Right atrium auricular region (tissue), 2 donors: ENCODE measurements at places on chromosomes 1 and 21.

- H3K27me3 ChIP-seq = no peaks in the 10 kb centered on the region
- peaks cover 18% of the 10 kb centered on the region for H3K36me3 ChIP-seq
- DNase-seq = peak; percentile 99
- H3K4me3 ChIP-seq = peak within 1 kb of the TSS; percentile 83
Measured at GRCh38 chr1:10398734-10399443, at the start of gene PGD. Gene PGD (plus strand): TSS chr1:10399064. CDS start chr1:10399118, 54 bp downstream.

DNA sequence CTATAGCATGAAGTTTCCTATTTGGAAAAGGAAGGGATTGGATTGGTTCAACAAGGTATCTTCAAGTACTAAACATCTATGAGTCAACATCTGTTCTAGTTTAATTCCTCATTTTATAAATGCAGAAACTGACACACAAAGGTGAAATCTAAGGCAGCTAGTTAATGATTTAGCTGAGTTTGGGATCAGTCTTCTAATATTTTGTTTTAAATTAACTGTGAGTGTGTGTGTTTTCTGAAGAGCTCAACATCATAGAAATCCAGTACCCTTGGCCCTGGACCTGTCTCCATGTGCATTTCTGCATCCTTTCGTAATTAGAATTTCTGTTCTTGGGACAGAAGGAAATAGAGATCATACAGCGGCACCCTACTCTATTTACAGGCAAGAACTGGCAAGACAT, 105.9 kb downstream of the RGS2 start:
- H3K4me3 ChIP-seq = no peak overlapping the region
- H3K27ac ChIP-seq = no peak overlapping the region
- H3K36me3 ChIP-seq = no peaks in the 10 kb centered on the region
- no peak for DNase-seq
- no peaks in the 10 kb centered on the region for H3K27me3 ChIP-seq

GRCh38 chr1:1352786-1353388, 3.7 kb upstream of the DVL1 start:
- peaks cover 8% of the 10 kb centered on the region for H3K36me3 ChIP-seq
- H3K27me3 ChIP-seq = peaks cover 19% of the 10 kb centered on the region
- no peak overlapping the region for H3K4me3 ChIP-seq
- DNase-seq = no peak

GRCh38 chr1:241485554-241485992, 34.0 kb downstream of the FH start:
- H3K36me3 ChIP-seq = no peaks in the 10 kb centered on the region
- H3K4me1 ChIP-seq = no peaks in the 10 kb centered on the region
- no peak overlapping the region for H3K27ac ChIP-seq
- no peak overlapping the region for H3K4me3 ChIP-seq

GRCh38 chr1:192615055-192615454, 20.9 kb upstream of the RGS13 start:
- no peaks in the 10 kb centered on the region for H3K36me3 ChIP-seq
- no peaks in the 10 kb centered on the region for H3K4me1 ChIP-seq
- no peak for DNase-seq
- H3K27ac ChIP-seq = no peak overlapping the region
- H3K27me3 ChIP-seq = no peaks in the 10 kb centered on the region

- DNase-seq = no peak
Measured at GRCh38 chr1:54804471-54805132, 3.5 kb upstream of the TTC22 start.

- no peak overlapping the region for H3K27ac ChIP-seq
- H3K27me3 ChIP-seq = no peaks in the 10 kb centered on the region
- no peak for DNase-seq
- no peak overlapping the region for H3K4me3 ChIP-seq
- H3K4me1 ChIP-seq = no peaks in the 10 kb centered on the region
Measured at GRCh38 chr1:8846263-8846662, 28.8 kb upstream of the RERE start.

GRCh38 chr1:175208773-175209492, 16.4 kb upstream of the KIAA0040 start:
- no peak overlapping the region for H3K4me3 ChIP-seq
- no peaks in the 10 kb centered on the region for H3K36me3 ChIP-seq
- no peaks in the 10 kb centered on the region for H3K27me3 ChIP-seq
- no peak overlapping the region for H3K27ac ChIP-seq
- no peak for DNase-seq

- DNase-seq = no peak
- peaks cover 7% of the 10 kb centered on the region for H3K4me1 ChIP-seq
- H3K36me3 ChIP-seq = peaks cover 62% of the 10 kb centered on the region
- H3K27ac ChIP-seq = no peak overlapping the region
- H3K27me3 ChIP-seq = no peaks in the 10 kb centered on the region
Measured at GRCh38 chr1:29197590-29197924, 15.9 kb upstream of the SRSF4 start.

DNA sequence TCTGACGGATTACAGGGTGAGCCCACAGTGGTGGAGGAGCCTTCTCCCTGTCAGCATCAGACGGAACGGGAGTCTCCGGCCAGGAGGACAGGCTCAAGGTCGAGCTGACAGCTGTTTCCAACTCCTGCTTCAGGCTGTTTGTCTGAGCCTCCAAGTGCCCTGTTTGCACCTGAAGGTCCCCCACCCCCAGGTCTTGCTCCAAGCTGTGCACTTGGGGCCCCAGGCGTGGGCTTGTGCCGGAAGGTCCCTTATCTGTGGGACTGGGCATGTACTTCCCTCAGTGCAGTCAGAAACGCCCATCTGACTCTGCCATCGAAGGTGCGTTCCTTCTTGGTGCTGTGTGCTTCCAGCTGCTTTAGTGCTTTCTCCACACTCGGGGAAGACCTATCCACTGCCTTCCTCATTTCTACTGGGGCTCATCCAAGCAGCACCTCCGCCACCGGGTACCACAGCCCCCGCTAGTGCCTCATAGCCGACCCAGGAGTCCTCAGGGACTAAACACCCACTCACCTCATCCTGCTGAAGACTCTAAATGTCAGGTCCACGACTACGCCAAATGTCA, 29.5 kb upstream of the CR2 start:
- H3K27ac ChIP-seq = no peak overlapping the region
- H3K36me3 ChIP-seq = no peaks in the 10 kb centered on the region

DNA sequence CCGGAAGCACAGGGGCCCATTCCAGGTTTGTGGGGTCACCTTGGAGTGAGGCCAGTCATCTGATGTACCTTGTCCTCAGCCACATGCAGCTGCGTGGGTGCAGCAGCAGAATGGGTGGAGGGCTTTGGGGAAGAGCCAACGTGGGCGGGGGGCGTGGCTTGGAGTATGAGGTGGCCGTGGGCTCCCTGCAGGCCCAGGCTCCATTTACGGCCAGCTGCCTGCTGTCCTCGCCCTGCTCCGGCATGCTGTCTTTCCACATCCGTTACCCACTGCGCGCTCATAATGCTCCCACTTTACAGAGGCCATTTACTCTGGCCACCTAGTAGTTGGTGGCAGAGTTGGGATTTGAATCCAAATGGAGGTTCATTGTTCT, 27.8 kb upstream of the TINAGL1 start:
- H3K36me3 ChIP-seq = no peaks in the 10 kb centered on the region
- DNase-seq = no peak
- H3K27me3 ChIP-seq = no peaks in the 10 kb centered on the region
- H3K4me3 ChIP-seq = no peak overlapping the region

GRCh38 chr1:246639732-246640131, 73.5 kb downstream of the CNST start:
- H3K36me3 ChIP-seq = peaks cover 28% of the 10 kb centered on the region
- no peaks in the 10 kb centered on the region for H3K27me3 ChIP-seq
- H3K4me3 ChIP-seq = no peak overlapping the region

DNA sequence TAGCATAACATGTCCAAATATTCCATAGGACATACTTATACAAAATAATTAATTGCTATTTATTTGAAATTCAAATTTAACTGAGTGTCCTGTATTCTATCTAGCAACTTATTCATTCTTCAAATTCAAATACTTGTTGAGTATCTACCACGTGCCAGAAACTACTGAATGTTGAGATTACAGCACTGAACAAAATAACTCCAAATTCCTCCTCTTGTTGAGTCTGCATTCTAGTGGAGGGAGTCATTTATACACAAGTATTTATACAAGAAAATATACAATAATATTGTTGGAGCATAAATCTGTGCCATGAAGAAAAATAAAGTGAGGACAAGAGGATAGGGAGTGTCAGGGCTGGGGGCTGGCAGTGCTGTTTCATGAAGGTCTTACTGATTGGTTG, 43.7 kb upstream of the CDC42BPA start:
- no peak for DNase-seq
- no peak overlapping the region for H3K27ac ChIP-seq
- peaks cover 14% of the 10 kb centered on the region for H3K4me1 ChIP-seq
- no peaks in the 10 kb centered on the region for H3K36me3 ChIP-seq

- no peak overlapping the region for H3K27ac ChIP-seq
- no peak for DNase-seq
- H3K4me1 ChIP-seq = no peaks in the 10 kb centered on the region
Measured at GRCh38 chr1:24374891-24375786, 38.4 kb downstream of the STPG1 start.

GRCh38 chr1:175207971-175208370, 15.4 kb upstream of the KIAA0040 start:
- H3K4me1 ChIP-seq = no peaks in the 10 kb centered on the region
- no peak overlapping the region for H3K4me3 ChIP-seq
- H3K27ac ChIP-seq = no peak overlapping the region
- H3K36me3 ChIP-seq = no peaks in the 10 kb centered on the region
- no peaks in the 10 kb centered on the region for H3K27me3 ChIP-seq

DNA sequence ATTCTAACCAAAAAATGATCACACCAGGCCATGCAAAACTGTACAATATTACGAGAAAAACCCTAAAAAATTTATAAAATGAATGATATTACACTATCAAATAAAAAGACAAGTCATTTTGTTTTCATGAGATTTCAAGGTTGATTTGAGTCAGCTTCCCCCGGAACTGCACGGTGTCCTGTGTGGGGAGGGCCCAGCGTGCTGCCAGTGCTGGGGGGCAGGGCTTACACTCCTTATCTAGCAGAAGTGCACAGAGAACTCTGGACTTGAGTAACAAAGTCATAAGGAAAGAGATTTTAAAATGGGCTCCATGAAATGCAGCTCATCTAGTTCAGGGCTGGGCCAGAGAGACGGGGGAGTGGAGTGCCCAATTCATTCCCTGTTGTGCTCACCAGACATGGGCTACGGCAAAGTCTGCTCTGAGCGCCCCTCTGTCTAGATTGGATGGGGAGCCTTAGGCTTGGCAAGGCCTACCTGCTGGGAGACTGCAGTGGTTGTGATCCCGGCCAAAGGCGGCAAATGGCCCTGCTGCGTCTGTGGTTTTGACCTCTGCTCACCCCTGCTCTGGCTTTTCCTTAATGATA, 50.1 kb downstream of the COQ8A start:
- H3K27me3 ChIP-seq = no peaks in the 10 kb centered on the region
- no peak overlapping the region for H3K4me3 ChIP-seq
- H3K36me3 ChIP-seq = peaks cover 19% of the 10 kb centered on the region
- no peaks in the 10 kb centered on the region for H3K4me1 ChIP-seq

DNA sequence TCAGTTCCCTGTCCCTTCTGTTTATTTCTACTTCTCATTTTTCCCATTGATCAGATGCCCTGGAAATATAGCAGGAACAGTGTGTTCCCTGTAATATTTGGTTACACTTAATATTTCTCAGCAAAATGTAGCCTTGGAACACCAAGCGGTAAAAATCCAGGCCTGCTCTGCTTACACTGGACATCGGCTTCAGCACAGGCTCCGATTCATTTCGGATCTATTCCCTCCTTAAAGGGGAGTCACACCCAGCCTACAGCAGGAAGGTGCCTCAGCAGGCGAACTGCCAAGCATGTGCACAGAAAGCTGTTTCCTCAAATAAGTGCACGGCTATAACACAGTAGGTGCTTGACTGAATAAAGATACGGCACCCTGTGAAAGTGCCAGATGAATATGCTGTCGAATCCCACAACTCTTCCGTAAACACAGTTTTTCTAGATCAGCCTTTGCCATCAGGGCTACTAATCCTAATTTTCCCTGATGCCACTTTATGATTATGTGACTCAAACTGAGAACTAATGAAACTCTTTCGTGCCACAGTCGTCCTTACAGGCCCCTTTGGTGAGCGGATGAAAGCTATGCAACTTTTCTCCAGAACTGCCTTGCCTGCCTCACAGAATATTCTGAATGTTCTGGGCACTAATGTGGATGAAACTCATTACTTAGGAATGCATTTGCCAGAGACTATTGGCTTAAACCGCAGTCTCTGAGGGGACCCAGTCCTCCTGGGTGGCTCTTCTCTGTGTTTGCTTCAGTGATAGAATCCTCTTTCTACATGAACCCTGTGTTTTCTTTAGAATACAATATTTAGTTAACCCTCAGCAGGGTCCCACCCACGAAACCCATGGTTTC, 275.5 kb upstream of the RUNX1 start:
- no peaks in the 10 kb centered on the region for H3K27me3 ChIP-seq
- no peak overlapping the region for H3K4me3 ChIP-seq
- no peak for DNase-seq
- no peaks in the 10 kb centered on the region for H3K36me3 ChIP-seq

DNA sequence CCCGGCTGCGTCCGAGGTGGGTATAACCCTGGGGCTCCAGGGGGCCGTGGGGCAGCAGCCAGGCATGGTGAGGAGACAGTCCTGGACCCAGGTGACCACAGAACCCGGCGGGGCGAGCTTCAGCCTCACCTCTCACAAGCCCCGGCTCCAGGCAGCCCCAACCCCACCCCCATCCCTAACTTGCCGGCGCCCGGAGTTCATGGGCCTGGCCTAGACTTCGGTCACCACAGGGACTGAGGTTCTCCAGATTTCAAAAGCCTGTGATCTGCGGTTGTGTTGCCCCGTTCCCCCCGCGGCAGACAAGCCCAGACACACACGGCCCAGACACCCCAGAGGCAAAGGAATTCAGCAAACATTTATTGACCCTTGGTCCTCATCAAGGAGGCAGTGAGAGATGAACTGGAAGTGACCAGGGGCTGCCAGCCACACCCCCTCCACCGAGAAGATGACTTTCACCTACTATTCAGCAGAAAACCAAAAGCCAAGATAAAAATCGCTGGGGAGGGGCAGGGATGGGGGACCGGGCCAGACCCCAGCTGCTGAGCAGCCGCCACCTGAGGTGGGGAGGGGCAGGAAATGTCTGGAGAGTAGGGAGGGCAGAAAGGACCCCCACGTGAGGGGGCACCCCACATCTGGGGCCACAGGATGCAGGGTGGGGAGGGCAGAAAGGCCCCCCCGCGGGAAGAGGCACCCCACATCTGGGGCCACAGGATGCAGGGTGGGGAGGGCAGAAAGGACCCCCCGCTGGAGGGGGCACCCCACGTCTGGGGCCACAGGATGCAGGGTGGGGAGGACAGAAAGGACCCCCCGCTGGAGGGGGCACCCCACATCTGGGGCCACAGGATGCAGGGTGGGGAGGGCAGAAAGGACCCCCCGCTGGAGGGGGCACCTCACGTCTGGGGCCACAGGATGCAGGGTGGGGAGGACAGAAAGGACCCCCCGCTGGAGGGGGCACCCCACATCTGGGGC, 3.9 kb downstream of the HES4 start:
- no peaks in the 10 kb centered on the region for H3K27me3 ChIP-seq
- no peaks in the 10 kb centered on the region for H3K4me1 ChIP-seq
- DNase-seq = no peak
- no peak overlapping the region for H3K4me3 ChIP-seq

DNA sequence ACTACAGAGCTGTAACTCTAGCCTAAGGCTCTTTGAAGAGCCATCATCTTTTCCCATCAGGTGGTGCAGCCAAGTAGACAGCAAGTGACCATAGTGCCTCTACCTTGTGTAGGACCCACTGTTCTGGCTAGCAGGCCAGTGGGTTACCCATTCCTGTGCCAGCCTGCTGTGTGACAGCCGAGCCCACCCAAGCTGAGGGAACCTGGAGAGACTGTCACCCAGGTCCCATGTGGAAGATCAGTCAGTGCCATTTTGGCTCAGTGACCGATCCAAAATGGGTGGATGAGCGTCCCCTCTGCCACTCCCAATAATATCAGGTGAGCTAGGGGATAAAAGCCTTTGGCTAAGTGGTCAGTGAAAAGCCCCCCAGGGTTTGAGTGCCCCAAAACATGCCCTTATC, 417.9 kb downstream of the MATN1 start:
- H3K4me3 ChIP-seq = no peak overlapping the region
- H3K27ac ChIP-seq = no peak overlapping the region
- H3K27me3 ChIP-seq = no peaks in the 10 kb centered on the region
- no peaks in the 10 kb centered on the region for H3K36me3 ChIP-seq
